ENCODE measurements at places on chromosomes 2 and 18.

- DNase-seq, result no peak
Observed at GRCh38 chr2:38123911-38124310, 48.0 kb upstream of the CYP1B1 start.

GRCh38 chr2:112301171-112301584 lies 25.8 kb downstream of the ZC3H6 start:
- DNase-seq, result no peak

DNA sequence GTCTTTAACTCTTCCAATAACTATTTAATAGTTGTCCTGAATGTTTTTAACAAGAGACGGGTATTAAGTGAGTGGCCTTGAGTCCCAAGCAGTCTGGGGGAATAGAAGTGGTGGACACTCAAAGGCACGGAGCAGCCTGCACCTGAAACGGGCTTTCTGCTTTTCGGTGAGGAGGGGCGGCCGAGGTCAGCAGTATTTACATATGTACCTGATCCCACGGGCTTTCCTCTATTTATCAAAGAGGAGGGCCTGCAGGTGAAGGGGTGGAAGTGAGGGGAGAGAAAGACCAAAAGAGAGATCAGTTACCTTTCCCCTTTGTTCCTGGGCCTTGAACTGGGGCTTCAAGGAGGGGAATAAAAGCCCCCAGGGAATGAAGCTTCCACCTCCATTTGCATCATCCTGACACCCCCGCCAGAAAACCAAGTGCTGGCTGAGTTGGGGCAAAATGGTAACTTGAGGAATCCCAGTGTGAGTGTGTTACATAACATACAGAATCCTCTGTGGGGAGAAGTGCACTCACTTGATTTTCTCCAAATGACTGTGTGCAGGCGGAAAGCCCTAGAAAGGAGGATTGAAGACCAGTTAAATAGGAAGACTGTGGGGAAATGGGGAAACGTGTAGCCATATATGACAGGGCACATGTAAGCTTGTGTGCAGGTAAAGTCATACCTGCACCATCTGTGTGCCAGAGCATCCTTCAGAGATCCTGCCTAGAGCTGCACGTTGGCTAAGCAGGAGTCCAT lies 12.4 kb downstream of the POU3F3 start:
- DNase-seq, result no peak

DNA sequence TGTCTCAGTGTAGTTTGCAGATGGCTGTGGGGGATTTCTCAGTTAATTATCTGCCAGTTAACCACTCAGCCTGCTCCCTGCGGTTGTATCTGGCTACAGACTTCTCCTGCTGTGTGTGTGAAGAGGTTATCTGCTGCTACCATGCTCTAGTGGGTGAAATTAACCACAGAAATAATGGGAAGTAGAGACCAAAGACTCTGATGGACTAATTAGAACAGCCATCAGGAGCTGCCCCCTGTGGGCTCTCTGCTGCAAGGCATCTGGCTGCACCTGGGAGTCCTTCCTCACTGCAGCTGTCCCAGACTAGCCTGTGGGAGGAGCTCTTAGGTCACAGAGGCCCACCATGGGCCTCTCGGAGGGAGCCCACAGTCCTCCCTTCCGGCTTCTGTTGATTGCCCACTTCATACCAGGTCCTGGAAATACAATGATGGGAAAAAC lies 66.6 kb downstream of the CTIF start:
- no peak for DNase-seq

DNA sequence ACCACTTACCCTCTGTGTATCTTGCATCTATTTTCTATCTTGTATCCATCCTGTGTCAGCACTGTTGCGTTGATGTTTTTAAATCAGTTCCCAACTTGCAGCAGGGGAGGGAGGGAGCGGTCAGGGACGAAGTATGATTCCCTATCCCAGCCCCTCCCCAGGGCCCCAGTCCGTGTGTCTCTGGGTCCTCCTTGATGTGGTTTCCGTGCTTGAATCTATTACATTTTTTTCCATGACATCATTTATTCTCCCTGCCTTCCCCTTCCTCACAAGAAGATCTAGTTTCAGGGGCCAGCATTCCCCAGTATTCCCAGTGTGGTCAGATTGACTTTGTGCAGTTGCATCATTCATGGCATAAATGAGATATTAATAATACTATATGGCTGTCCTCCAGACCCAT lies 479.3 kb downstream of the PTPRM start:
- no peak for DNase-seq

DNA sequence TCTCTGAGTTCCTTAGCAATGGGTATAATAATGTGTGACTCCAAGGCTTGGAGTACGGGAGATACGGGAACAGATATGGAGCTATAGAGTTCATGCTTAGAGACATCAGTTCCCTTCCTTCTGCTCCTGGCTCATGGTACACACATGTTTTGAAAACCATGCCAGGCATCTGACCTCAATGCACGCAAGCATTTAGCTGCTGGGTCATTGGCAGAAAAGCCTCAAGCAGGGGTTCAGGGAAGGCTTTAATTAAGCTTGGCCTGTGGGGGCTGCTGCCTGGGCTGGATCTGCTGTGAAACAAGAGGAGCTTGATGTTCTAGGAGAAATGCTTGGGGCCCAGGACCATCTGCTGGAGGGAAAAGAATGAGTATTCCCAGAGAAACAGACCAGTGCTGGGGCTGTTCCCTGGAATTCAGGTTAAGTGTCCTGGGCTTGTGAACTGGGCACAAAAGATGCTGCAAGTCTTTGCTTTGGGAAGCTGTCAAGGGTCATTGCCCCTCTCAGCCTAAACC lies 3.2 kb downstream of the ALLC start:
- no peak for DNase-seq

Data from amniotic stem cell (primary cell).